Hindlimb muscle (tissue), 1 donor: ENCODE measurements at places on chromosomes 1 and 21.

GRCh38 chr21:42362700-42363099 is 3.6 kb downstream of the TFF1 start:
- no peak for DNase-seq

DNA sequence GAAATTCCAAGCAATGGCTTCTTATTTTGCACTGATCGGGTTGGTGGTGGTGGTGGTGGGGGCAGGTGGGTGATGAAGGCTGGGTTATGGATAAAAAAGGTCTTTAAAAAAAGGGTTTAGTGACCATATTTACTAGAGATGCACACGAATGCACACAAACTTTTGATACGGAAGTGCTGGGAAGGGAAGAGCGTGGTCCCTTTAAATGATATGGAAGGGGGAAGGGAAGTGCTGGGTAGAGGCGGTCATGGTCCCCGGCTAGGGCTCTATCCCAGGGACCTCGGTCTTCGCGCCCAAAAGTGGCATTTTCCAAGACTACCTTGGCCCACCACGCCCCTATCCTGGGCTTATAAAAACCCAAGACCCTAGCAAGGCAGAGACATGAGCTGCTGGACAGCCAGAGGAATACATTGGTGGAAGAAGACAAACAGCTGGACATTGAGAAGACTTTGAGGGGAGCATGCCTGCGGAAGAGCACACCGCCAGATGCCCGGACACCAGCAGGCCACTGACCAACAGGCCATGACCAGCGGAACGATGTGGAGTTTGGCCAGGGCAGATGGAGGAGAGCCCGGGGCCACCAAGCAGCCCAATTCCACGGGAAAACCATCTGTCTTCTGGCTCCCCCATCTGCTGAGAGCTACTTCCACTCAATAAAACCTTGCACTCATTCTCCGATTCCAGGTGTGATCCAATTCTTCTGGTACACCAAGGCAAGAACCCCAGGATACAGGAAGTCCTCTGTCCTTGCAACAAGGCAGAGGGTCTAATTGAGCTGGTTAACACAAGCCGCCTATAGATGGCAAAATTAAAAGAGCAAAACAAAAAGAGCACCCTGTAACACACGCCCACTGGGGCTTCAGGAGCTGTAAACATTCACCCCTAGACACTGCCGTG is 1720.2 kb downstream of the MRPL39 start:
- DNase-seq = no peak

- no peak for DNase-seq
These were observed 186.9 kb upstream of the ADGRL4 start for GRCh38 chr1:79193211-79194079.

DNA sequence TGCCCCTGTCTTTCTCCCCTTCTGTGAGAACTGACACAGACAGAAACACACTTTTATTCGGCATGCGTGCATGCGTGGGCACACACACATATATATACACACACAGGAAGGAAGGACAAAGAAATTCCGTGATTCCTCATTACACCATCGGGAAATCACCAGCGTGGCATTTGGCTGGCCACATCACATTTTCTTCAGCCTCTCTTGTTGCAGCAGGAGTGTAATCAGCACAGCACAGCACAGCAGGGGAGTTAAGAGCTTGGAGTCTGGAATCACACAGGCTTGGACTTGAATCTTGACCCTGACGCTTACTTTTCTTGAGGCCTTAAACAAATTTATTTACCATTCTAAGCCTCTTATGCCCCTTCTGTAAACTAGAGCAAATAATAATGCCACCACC is 45.3 kb upstream of the EPHA8 start:
- no peak for DNase-seq

GRCh38 chr1:228083871-228084278 is 1.4 kb downstream of the ARF1 start:
- no peak for DNase-seq

DNA sequence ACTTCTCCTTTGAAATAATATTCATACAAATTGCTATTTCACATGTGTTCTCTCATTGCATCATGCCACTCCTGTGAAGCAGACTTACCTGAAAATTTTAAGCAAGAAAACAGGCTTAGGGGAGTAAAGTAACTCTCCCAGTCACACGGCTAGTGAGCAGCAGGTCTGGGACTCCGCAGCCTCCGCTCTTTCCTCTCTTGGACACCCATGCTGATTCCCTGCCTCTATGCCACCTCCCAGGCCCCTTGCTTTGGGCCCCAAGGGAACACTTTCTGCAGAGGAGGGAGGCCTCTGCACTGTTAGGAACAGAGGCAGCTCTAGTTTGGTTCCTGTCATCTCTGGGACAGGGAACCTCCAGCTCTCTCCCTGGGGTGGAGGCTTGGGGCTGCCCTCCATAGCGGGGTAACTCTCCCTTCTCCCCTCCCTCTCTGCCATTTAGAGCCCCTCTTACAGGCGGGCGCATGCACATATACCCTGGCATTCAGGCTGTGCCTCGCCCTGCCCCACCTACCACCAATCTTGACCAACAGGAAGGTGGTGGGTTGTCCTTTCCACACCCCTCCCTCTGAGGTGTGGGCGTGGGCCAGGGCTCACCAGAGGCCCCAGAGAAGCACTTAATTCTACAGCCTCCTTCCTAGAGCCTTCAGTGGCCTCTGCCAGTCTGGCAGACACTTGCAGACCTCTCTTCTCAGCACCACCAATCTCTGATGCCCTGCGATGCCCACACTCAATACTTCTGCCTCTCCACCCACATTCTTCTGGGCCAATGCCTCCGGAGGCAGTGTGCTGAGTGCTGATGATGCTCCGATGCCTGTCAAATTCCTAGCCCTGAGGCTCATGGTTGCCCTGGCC is at the start of gene RXFP4:
Gene RXFP4 (plus strand): TSS at position 646 of the 852 bp plus-strand sequence. CDS start 72 bp downstream, at position 718.
- no peak for DNase-seq

GRCh38 chr1:185694081-185694480 is 40.1 kb upstream of the HMCN1 start:
- peak; percentile 19 for DNase-seq

GRCh38 chr21:34617753-34618339 is 2.9 kb upstream of the RCAN1 start:
- no peak for DNase-seq

GRCh38 chr1:170274131-170274501 is 128.4 kb downstream of the NTMT2 start:
- DNase-seq = no peak

DNA sequence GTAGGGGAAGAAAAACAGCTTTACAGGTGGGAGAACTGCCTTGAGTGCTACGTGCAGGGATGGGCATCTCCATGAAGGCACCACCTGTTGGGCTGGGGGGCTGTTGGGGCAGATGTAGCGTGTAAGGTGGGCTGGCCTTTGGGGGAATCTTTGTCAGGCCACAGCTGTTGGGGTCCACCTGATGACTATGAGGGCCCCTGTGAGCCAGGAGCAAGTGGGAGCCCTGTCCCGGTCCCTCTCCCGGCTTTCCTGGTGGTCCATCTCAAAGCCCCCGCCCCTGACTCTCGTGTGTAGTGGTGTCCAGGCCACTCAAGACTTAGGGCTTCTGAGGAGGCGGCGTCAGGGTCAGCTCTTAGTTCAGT is 13.5 kb downstream of the SLC37A1 start:
- no peak for DNase-seq

DNA sequence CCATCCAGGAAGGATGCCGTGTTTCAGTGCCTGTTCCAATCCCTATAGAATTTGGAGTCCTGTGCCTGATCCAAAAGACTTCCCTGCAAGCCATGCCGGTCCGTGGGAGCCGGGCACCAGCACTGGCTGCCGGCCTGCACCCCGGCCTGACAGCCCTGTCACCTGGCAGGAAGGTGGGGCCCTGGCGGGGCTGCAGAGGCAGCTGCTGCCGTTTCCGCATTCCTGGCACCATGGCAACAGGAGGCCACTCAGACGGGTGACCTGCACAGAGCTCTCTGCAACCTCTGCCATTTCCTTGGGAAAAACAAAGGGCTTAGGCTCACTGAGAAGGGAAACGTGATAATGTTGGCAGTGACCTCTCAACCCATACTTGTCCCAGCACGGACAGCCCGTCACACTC is 63.2 kb upstream of the TMEM51 start:
- no peak for DNase-seq

- peak; percentile 95 for DNase-seq
These were observed 21.1 kb upstream of the SRSF4 start for GRCh38 chr1:29202584-29203340.

GRCh38 chr1:34050709-34051485 is 114.1 kb downstream of the CSMD2 start:
- DNase-seq = no peak

DNA sequence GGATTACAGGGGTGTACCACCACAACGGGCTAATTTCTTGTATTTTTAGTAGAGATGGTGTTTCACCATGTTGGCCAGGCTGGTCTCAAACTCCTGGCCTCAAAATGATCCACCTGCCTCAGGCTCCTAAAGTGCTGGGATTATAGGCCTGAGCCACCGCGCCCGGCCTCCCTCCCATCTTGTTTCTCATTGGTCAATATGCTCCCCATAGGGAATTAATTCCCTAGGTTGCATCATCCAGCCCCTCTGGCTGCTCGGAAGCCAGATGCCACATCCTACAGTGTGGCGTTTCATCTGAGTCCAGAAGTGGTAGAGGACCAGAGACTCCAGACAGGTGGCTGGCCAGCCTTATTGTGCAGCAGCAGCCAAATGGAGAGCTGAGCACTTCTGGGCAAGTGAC is 11.5 kb upstream of the VASH2 start:
- DNase-seq = no peak

GRCh38 chr1:72693376-72693775 is 411.0 kb upstream of the NEGR1 start:
- no peak for DNase-seq

GRCh38 chr1:230382001-230382491 is 44.1 kb downstream of the PGBD5 start:
- no peak for DNase-seq

- DNase-seq = no peak
These were observed 22.0 kb downstream of the CC2D1B start for GRCh38 chr1:52343979-52344378.

DNA sequence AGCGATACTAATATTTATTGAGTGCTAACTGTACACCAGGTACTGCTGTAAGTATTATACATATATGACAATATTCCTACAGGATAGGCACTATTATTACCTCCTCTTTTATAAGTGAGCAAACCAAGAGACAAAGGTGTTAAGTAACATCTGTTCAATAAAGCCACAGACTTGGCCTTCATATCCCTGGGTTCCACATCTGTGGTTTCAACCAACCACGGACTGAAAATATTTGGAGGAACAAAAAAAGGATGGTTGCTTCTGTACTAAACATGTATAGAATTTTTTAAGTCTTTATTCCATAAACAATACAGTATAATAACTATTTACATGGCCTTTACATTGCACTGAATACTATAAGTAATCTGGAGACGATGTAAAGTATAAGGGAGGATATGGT is 95.1 kb downstream of the RERE start:
- DNase-seq = no peak

GRCh38 chr1:38657207-38657840 is 202.2 kb downstream of the RRAGC start:
- no peak for DNase-seq

DNA sequence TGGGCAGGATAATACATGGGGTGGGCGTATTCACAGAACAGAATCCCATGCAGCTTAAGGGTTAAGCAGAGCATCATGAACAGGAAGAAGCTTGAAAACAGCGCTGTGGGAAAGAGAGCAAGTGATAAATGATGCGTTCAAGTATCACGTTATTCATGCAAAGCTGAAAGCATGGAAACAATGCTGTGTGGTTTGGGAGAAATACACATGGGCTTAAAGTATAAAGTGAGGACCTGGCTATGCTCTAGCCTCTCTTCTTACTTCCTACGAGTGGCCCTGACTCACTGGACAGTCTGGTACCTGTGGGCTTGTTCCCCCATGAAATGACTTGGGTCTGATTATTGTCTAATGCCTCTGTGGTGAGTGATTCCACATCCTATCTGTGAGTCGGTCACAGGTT is 25.7 kb downstream of the TMPRSS2 start:
- DNase-seq = no peak

- no peak for DNase-seq
These were observed 108.7 kb downstream of the ZNF281 start for GRCh38 chr1:200301152-200301551.

- DNase-seq = peak; percentile 69
These were observed 215.3 kb upstream of the NFIA start for GRCh38 chr1:60866917-60867531.

GRCh38 chr1:89512996-89513720 is 11.5 kb upstream of the LRRC8B start:
- no peak for DNase-seq

- DNase-seq = no peak
These were observed 2.2 kb downstream of the ZC3H12A start for GRCh38 chr1:37476460-37477197.

DNA sequence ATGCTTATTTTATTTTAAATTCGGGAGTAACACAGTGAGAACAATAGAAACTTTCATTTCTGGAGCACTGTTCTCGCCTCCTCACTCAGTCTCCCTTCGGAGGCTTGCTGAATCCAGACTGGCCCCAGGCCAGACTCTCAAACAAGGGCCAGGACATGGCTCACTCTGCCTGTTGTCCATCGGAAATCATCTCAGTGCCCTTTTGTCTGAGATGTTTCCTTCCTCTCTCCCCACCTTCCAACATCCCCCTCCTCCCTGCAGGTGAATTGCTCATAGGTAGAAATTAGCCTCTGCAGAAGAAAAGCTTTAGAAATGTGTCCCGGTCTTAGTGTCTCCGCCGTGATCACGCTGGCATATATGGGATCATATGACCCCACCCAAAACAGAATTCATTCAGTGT is 55.2 kb downstream of the ERG start:
- DNase-seq = no peak

GRCh38 chr1:223776075-223776814 is 63.9 kb downstream of the CAPN2 start:
- DNase-seq = no peak

DNA sequence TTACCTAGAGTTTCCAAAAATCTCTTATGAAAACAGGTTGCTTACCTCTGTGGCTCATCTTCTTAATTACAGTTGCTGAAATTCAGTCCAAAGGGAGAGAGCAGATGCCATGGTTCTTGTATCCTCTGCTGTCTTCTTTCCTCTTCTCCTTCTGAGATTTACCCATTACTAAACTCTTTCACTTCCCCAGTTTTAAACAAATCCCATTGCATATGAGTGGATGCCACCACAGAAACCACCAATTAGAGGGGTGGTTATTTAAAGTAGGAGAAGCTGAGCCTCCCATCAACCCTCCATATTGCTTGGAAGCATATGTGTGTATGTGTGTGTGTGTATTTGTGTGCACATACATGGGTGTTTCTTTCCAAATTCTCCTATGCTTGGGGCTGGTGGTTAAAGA is 128.5 kb upstream of the KCNK1 start:
- DNase-seq = no peak

- no peak for DNase-seq
These were observed 921 bp downstream of the SMPDL3B start for GRCh38 chr1:27935721-27936120.

DNA sequence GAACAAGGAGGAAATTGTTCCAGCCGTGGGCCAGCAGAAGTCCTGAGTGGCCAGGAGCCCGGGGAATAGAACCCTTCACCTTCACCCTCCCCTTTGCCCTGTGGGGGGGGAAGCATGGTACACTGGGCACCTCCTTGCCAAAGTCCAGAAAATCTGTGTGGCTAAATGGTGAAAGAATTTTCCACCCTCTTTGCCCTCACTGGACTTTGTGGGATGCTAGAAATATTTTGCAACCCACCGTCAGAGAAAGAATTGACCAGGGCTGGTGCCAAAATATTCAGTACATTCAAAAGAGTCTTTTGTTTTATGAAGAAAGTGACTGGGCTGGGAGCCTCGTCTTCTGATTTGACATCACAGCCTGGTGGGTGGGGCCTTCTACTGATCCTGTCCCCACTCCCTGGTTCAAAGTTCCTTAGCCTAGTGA is 14.6 kb downstream of the NFASC start:
- no peak for DNase-seq

GRCh38 chr1:198929111-198929604 is 290.3 kb downstream of the PTPRC start:
- DNase-seq = no peak

GRCh38 chr1:10989095-10989494 is 23.4 kb upstream of the TARDBP start:
- no peak for DNase-seq
